ENCODE measurements at places on chromosomes 3 and 15.

DNA sequence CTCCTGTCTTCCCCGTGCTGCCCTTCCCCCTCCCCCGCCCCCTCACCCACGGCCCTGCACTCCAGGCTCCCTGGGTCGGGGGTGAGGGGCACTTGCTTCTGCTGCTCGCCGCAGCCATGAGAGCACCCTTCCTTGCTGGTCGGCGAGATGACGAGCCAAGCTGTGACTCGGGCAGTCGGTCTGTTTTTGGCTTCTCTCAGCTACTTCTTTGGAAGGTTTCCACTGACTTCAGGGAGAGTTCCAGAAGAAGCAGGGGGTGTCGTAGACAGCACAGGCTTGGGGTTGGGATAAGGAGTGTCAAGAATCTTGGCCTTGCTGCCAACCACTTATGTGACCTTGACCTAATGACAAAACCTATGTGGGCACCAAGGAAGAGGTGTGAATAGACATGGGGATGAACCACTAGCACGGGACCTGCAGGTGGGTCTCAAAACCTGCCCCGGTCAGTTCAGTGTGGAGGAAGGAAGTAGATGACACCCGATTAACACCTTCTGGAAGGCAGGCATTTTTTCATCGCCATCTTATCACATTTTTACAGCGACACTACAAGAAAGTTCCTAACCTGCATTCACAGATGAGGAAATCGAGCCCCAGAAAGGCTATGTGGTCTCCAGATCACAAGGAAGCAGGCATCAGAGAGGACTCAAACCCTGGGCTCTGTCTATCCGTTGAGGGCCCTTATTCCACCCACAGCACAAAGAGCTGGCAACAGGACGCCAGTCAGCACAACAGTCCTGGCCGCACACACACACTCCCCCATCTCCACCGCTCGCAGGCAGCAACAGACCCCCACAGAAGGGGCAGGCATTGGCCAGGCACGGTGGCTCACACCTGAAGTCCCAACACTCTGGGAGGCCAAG lies 120.9 kb downstream of the LIPC start:
- no peak for DNase-seq

GRCh38 chr3:193236599-193236998 lies 4.4 kb upstream of the PLAAT1 start:
- DNase-seq, result no peak

- no peak for DNase-seq
Observed at GRCh38 chr15:40424483-40425115, 16.2 kb upstream of the BAHD1 start.

DNA sequence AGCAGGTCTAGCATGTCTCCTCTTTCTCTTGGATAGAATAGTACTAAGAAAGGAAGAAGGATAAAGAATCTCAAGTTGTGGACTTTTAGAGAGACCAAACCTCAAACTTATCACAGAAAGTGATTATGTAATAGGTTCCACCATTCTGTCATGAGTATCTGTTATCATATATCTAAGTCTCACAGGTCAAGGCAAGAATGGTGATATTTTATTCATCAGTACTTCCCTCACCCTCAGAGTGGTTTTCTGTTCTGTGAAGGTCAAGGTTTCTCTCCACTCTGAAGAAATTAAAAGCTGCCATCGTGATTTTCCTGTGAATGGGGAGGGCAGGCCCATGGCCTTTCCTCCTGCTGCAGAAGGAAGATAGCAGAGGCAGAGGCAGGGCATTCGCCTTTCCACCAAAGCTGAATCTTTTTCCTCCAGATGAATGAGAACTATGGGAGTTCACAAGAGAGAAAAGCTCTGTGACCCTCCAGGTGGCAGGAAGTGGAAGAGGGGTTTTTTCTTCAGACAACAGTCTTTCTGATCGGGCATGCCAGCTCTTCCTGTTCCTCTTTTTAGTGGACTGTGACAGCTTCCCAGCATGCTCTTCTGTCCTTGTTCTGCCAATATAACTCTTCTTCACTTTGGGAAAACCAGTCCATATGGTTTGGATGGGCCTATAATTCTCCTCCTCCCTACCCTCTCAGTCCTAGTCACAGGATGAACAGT lies 37.1 kb upstream of the CCK start:
- DNase-seq, result no peak

GRCh38 chr3:14823910-14824629 lies 5.3 kb downstream of the FGD5 start:
- no peak for DNase-seq

- DNase-seq, result no peak
Observed at GRCh38 chr15:96888764-96889163, 558.3 kb downstream of the NR2F2 start.

- no peak for DNase-seq
Observed at GRCh38 chr3:188529228-188529627, 375.3 kb downstream of the LPP start.

DNA sequence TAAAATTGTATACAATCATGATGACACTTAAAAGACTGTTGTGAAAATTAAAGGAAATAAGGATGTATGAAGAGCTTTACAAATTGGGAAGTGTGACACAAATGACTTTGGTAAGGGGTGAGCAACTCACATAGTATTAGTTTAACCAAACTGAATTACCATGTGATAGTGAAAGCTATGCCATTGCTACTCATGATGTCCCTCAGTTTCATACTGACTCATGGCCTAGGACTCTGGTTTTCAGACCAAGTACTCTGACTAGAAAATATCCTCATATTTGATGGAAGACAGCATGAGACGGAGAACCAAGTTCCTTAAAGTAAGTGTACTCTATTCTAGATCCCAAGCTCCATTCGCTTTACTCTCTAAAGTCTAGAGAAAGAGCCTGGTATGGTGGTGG lies 203.2 kb upstream of the ICE2 start:
- DNase-seq, result no peak

GRCh38 chr15:42456971-42457370 lies 34.0 kb downstream of the ZNF106 start:
- no peak for DNase-seq

All from NCI-H2081 treated with DMSO at 0.1 percent for 48 hours (cell line).